ENCODE measurements at places on chromosomes 2 and 18.

- peak; percentile 33 for DNase-seq
These were observed 345.1 kb downstream of the DYSF start for GRCh38 chr2:71798266-71799012.

GRCh38 chr2:202335791-202336467, 40.2 kb upstream of the BMPR2 start:
- no peak for DNase-seq

GRCh38 chr2:201964631-201965206, 68.9 kb upstream of the FZD7 start:
- no peak for DNase-seq

GRCh38 chr2:63735263-63735662, 106.4 kb upstream of the UGP2 start:
- no peak for DNase-seq

- no peak for DNase-seq
These were observed 399.0 kb upstream of the LRRTM1 start for GRCh38 chr2:80703532-80703931.

GRCh38 chr2:132980304-132980703, 310.3 kb upstream of the LYPD1 start:
- no peak for DNase-seq

- DNase-seq: no peak
These were observed 30.6 kb upstream of the CYP1B1 start for GRCh38 chr2:38106405-38107094.

- DNase-seq: no peak
These were observed 33.4 kb downstream of the UGP2 start for GRCh38 chr2:63875131-63875527.

DNA sequence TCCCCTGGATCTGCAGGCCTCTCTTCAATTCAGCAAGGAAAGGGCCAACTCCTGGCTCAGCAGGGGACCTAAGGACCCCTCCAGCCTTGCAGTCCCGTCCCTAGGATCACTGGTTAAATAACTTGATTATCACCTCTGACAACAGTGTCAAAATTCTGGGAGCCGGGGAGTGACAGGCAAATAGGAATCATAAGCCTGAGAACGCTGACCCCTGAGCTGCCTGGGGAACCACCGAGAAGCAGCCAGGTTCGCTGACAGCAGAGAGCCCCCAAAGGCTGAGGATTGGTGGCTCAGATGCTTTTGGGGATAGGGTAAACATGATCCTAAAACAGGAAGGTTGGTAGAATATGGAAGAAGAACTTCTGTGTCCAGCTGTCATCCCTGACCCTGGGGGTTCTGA, 17.5 kb upstream of the TNS1 start:
- DNase-seq: no peak

- DNase-seq: no peak
These were observed 28.2 kb downstream of the MYCN start for GRCh38 chr2:15968280-15969178.

GRCh38 chr2:140164449-140164848, 1384.3 kb upstream of the NXPH2 start:
- DNase-seq: no peak

- no peak for DNase-seq
These were observed 106.8 kb upstream of the SIX3 start for GRCh38 chr2:44834656-44835055.

- DNase-seq: no peak
These were observed 5.3 kb upstream of the PLEKHH2 start for GRCh38 chr2:43631618-43632317.

DNA sequence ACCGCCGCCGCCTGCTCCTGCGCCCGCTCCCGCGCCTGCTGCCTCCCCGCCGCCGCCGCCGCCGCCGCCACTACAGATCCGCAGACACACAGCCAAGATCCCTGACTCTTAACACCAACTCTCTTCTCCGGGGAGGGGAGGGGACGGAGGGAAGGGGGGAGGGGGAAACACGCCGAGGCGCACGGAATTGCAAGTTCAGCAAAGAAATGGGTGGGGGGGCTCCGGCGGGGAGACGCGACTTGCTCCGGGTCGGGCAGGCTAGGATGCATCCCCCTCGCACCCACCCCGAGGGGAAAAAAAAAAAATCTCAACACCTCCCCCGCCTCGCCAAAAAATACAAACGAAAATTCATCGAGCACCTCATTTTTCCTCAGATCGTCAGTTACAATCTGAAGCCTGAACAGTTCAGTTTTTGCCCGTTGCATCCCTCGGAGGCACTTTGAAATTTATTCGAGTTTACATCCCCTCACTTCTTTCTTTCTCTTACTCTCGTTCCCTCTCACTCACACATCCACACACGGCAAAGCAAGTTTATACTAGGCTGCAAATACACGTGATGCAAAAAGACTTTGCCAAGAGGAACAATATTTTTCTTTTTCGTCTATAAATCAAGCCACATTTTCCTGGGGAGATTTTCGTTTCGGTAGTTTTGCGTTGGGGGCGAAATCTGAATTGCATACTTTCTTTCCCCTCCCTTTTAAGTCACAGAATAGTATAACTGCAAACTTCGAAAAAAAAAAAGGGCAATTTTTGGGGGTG, at the start of gene TCF4:
Gene TCF4 (minus strand): TSS at position 82 of the 759 bp plus-strand sequence. CDS start 1,076 bp downstream, outside the sequence.
- peak; percentile 11 for DNase-seq

- DNase-seq: no peak
These were observed 76.2 kb upstream of the GLI2 start for GRCh38 chr2:120659275-120659977.

DNA sequence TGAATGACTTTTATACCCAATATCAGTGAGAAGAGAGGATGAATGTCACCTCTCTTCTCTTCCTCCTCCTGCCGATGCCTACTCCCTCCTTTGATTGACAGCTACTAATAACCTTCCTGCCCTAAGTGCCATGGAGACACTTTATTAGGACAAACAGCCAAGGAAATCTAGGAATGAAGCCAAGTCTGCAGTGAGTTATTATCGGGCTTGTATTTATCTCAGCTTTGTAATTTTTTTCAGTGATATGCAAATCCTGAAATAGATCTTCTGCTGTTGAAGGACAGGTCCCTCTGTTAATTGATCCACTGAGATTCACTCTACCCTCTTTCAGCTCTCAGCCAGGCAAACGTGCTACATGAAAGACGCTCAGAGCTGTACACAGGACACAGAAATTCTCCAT, 686.7 kb downstream of the TMEM182 start:
- peak; percentile 11 for DNase-seq

DNA sequence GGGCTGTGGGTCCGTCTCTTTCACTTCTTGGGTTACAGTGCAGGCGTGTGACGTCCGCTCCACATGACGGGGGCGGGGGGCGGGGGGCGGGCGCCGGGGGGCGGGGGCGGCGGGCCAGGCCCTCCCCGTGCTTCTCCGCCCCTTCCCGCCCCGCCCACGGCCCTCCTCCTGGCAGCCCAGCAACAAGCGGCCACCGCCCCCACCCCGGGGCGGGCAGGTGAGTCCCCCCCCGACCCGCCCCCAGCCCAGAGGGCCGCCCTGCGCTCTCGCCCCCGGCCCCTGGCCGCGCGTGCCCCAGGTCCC, 3.6 kb downstream of the ZNF516 start:
- DNase-seq: peak; percentile 85

DNA sequence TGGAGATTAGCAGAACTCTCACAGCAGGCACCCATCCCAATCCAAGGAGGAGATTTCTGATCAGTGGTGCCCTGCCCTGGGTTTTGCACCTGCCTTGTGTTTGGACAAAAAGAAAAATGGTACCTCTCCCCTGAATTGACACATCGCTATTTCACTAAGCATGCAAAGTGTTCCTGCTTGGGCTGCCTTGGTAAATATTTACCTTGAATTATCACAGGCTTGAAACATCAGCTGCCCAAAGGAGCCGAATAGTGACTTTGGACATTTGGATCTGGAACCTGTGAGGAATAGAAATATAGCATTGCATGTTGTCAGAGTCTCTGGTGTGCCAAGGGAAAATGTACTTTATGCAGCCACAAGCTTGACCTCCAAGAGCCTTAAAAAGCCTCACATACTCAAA, 926.4 kb upstream of the FANCL start:
- no peak for DNase-seq

DNA sequence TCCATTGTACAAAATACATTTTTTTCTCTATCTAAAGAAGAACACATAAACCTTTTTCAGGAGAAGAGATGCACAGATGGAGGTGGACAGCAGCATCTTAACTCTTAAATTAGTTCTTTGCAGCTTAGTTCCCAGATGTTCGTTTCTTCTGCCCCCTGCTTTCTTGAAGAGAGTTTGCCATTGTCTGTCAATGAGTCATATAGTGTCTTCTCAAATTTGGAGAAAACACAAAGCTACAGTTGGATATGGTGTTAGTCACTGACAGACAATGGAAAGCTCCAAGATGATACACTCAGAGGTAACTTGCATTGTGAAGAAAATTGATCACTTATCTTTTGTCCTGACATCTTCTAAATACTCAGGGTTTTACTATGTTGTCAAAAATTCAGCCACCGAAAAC, 48.8 kb upstream of the TMEFF2 start:
- DNase-seq: no peak

DNA sequence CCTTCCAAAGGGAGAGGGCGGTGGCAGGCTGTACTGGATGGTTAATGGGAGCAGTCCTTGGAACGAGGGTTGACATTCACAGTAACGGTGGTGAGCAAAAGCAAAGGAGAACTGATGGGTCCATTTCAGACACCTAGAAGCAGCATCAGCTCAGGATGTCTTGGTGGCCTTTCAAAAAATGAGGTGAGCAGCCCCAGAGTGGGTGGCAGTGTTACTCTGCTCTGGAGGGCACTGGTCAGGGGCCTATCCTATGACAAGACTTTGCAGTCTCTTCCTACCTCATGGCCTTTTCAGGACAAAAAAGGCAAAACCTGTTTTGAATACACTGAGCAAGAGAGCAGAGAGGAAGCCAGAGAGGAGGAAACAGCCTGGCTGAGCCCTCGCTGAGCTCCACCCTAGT, 23.5 kb downstream of the CAPN14 start:
- no peak for DNase-seq

GRCh38 chr2:122866095-122866494, 1110.6 kb downstream of the TSN start:
- DNase-seq: no peak

- DNase-seq: no peak
These were observed 3.2 kb upstream of the LIMS2 start for GRCh38 chr2:127678531-127678930.

DNA sequence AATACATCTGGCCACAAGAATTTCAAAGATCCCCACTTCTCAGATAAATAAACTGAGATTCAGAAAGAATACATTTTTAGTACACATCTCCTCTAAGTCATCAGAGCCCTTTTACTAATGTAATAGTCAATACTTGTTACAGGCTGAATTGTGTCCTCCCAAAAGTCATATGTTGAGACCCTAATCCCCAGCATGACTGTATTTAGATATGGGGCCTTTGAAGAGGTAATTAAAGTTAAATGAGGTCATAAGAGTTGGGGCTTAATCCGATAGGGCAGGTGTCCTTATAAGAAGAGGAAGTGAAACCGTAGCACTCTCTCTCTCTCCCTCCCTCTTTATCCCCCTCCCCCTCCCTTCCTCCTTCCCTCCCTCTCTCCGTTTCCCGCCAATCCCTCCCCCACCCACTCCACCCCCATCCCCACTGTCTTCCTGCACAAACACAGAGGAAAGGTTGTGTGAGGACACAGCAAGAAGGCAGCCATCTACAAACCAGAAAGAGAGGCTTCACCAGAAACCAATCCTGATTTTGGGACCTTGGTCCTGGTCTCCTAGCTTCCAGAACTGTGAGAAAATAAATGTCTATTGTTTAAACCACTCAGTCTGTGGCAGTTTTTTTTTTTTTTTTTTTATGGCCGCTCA, 66.6 kb upstream of the ZNF397 start:
- peak; percentile 9 for DNase-seq

DNA sequence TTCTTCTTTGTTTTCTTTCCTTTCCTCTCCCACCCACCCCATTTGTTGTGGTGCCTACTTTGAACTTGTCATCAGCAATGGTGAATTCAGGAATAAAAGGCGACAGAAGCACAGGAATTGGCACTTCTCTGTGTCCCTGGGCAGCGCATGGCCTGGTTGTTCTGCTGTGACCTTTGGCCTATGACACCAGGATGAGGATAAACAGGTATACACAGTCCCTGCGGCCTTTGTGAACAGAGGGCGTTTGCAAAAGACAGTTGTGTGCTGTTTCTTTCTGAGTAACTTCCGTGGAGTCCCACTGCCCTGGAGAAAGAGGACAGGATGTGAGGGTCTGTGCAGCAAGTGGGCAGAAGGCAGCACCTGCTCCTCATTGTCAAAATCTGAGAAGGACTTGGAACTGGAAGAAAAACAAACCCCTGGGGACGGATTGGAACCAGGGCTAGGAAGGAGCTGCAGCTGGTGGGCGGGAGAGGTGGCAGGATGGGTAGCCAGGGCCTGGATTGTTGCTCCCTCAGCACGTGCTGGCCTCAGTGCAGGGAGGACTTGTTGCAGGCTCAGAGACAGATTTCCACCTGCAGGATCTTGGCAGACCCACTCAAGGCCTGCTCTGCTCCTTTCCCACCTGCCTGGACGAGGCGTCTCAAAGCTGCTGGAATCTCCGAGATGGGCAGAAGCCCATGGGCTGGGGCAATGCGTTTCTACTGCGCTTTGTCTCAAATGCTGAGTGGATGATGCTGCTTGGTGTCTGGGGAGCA, 159.5 kb downstream of the ACKR3 start:
- DNase-seq: peak; percentile 13

DNA sequence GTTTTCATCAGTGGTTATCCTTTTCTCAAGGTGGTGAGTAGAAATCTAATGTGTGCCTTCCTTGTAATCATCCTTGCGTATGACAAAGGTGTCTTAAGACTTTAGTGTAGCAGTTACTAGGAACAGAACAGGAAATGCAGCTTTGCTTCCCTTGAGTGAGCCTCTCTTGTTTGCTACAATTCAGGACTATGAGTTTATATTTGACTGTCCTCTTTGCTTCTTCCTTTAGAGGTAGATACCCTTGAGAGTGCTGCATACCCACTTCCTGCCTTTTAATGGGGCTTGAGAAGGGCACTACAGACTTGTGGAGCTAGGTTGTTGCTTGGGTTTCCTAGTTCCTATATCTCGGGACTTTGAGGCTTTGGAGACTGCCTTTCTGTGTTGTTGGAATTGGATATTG, 3.8 kb downstream of the KCNJ13 start:
- DNase-seq: peak; percentile 28

GRCh38 chr2:136860443-136860958, 95.2 kb downstream of the THSD7B start:
- no peak for DNase-seq

GRCh38 chr2:160289126-160289525, 89.1 kb upstream of the ITGB6 start:
- DNase-seq: no peak

DNA sequence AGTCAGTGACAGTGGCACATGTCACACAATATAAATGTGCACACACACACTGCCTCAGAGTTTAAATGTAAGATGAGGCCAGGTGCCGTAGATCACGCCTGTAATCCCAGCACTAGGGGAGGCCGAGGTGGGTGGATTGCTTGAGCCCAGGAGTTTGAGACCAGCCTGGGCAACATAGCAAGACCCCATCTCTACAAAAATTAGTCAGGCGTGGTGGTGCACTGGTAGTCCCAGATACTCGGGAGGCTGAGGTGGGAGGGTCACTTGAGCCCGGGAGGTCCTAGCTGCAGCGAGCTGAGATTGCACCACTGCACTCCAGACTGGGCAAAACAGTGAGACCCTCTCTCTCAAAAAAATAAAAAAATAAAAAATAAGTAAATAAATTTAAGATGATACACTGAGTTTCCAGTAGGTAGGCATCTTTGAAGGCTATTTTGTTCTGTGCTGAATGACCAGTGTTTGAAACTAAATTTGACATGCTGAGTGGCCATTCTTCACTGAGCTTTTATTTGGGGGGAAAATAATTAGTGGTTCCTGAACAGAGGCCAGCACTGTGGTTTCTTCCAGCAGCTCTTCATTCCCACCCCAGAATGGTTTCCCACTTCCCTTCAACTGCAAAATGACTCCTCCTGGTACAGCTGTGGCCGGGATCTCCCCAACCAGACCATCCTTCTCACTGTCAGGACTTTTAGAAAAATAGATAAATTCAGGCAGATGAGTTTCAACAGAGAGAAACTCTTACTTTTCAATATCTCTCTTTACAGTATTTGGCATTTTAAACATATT, 44.9 kb downstream of the PSMG2 start:
- no peak for DNase-seq
